NCI-H2081 (cell line): ENCODE measurements at places on chromosomes 16 and 17.

DNA sequence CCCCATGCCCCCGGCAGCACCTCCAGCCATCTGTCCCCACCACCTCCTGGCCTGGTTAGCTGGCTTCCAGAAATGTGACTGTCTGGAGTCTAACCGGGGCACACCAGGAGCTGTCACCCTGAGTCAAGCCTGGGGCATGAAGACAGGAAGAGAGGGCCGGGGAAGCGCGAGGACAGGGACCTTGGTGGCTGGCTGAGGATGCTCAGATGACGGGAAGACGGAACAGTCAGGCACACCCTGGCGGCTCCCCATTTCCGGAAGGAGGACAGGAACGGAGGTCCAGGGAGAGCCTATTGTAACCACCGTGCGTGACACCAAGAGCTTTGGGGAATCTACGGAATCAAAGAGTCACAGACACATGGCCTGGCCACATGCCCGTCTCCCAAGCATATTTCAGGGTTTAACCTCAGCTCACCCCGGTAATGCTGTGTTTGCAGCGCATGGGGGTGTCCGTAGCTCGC lies 51.7 kb downstream of the SDK2 start:
- DNase-seq, result no peak

DNA sequence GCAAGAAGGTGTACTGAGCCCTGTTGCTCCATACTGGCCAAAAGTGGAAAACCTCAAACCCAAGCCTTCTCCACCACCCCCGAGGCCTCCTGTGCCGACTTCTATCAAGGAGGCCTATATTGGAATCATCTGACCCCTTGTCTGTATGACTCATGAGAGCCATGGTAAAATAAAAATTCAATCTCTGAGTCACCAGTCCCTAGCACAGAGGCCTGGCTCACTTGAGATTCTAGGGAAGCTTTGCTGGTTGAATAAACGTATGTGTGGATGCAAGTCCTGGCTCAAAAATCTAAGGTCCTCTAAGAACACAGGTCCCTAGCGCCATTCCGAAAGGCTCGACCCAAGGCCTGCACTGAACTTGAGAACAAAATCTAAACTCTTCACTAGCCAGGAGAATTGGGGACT lies 15.0 kb downstream of the NSMCE1 start:
- no peak for DNase-seq

DNA sequence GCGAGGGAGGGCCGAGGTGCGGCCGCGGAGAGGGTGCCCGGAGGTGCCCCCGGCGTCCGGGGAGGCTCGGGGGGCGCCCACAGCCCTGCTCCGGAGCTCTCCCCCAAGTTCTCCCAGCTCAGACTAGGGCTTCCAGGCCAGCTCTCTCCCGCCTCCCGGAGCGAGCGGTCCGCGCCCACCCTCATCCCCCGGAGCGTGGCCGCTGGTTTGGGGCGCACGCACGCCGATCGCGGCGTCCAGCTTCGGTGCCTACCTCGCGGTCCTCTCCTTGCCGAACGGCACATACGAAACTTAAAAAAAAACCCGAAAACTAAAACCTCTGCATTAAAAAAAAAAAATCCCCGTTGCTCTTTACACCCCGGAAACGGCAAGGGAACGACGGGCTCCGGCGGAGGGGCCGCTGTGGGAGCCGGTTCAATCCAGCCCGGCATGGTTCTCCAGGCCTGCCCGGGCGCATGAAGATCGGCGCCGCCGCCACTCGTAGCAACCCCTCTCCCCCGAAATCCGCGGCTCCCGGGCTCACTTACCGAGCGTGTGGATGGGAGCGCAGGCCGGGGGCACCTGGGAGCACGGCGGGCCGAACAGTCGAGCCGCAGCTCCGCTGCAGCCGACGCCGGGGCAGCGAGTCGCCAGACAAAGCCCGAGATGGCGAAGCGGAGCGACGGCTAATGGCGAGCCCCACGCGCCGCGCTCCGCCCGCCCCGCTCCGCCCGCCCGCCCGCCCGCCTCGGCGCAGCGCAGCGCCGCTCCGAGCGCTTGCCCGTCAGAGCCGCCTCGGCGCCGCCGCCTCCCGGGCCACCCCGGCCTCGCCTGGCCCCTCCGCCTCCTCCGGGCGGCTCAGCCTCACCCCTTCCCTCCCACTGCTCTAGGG lies 973 bp upstream of the UBTF start:
- peak; percentile 67 for DNase-seq

DNA sequence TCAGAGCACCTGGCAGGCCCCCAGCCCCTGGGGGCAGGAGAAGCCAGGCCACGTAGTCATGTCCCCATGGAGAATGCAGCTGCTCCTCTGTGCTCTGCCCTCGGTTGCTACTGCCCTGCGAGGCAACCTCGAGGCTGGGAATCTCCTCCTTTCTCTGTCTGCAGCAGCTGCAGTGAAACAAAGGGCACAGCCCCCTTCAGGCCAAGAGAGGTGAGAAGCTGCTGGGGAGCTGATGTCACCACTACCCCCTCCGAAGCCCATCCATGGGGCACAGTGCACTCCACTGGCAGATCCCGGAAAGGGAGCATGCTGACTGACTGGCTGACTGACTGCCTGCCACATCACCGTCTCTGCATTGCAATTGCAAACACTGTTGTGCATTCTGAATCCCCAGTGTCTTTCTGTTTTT lies 103.7 kb downstream of the GRIN2A start:
- DNase-seq, result no peak

GRCh38 chr16:58495521-58496331 lies 4.2 kb upstream of the NDRG4 start:
- DNase-seq, result no peak

DNA sequence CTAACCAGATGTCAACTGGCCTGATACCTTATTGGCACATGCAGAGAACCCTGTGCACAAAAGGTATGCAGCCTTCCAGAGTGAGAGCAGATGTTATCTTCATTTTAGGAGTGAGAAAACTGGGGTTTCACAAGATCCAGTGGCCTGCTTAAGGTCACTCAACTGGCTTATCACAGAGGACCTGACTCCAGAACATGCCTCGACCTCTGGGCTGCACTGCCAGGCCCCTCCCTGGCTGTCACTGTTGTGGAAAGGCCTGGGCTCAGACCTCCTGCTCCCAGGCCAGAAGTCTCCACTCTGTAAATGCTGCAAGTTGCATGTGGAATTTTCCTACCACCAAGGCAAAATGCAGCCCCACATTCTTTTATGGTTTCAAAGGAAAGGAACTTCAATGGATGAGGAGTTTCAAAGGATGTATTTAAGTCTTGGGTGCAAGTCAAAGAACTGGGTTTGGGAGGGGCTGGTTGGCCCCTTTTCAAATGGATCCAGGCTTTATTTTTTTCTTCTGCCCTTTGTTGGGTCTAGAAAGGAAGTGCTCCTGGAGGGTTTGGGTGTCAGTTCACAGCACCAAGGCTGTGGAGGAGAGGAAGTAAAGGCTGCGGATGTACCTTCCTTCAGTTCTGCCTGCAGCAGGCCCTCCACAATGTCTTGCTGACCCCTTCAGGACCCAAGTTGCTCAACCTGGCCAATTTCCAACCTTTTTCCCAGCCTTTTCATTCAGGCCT lies 30.4 kb upstream of the SMPD3 start:
- DNase-seq, result no peak

GRCh38 chr17:48438516-48439061 lies 8.6 kb upstream of the SKAP1 start:
- DNase-seq, result no peak

- no peak for DNase-seq
These were observed 41.1 kb downstream of the C16orf78 start for GRCh38 chr16:49414671-49415070.

DNA sequence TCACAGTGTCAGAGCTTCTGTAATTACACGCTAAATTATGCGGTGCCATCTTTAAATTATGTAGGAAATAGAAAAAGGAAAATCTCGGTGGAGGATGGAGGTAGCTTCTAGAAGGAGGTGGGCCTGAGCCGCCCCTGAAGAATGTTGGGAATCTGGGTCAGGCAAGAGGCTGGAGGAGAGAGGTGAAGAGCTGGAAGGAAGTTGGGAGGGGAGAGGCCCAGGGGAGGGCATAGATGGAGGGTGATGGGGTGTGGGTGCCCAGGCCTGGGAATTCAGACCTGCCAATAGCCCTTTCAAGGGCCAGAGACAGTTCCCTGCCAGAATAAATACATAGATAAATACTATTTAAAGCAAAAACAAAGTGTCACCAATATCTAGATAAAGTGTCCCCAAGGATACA lies 415.0 kb upstream of the HSBP1 start:
- DNase-seq, result no peak

GRCh38 chr17:72567774-72568173 lies 447.0 kb downstream of the SOX9 start:
- peak; percentile 33 for DNase-seq

GRCh38 chr16:68492543-68493411 lies 44.5 kb upstream of the SMPD3 start:
- DNase-seq, result no peak

GRCh38 chr16:68300734-68301459 lies 9.8 kb downstream of the SLC7A6OS start:
- DNase-seq, result no peak

DNA sequence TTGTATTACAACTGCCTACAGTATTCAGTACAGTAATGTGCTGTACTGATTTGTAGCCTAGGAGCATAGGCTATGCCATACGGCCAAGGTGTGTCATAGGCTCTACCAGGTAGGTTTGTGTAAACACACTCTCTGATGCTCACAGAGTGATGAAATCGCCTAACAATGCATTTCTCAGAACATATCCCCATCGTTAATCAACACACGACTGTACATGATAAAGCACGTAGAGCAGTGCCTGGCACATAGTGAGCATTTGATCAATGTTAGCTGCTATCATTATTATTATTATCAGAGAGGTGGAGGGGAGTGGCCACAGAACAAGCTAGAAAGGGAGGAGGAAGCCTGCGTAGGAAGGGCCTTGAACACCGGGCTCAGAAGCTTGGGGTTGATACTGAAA lies 81.1 kb upstream of the LHX1 start:
- no peak for DNase-seq

- peak; percentile 28 for DNase-seq
These were observed 16.2 kb downstream of the RPH3AL start for GRCh38 chr17:336110-337021.

DNA sequence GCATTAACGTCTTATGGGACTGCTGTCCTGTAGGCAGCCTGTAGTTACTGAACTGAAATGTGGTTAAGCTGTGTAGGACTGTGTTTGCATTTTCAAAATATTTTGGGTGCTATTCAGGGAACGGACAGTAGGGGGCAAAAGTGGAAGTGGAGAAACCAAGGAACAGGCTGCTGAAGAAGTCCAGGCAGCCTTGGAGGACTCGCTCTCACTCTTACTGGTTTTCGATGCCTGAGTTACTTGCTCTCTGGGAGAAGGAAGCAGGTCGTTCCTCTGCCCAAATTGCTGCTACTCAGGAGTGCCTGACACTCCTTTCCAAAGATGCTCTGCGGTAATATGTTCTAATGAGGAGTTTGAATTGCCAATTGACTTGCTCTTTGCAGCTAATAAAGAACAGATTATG lies 64.5 kb upstream of the RBFOX1 start:
- peak; percentile 31 for DNase-seq

DNA sequence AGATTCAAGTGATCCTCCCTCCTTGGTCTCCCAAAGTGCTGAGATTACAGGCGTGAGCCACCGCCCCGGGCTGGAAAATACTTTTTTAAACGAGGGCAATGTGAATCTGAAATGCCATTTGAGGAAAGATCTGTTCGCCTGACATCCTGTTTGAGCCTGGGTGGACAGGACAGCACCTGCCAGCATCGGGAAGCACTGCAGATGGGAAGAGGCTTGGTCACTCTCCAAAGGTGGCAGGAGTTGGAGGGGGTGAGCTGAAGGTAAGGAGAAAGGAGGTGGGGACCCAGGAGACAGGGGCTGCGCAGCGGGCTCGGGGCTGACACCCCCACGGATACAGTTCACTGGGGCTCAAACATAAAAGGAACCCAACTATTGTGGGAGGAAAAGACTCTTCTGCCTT lies 3.9 kb upstream of the BIRC5 start:
- DNase-seq, result no peak

- no peak for DNase-seq
These were observed 328.0 kb downstream of the TMEM114 start for GRCh38 chr16:8262299-8262698.

DNA sequence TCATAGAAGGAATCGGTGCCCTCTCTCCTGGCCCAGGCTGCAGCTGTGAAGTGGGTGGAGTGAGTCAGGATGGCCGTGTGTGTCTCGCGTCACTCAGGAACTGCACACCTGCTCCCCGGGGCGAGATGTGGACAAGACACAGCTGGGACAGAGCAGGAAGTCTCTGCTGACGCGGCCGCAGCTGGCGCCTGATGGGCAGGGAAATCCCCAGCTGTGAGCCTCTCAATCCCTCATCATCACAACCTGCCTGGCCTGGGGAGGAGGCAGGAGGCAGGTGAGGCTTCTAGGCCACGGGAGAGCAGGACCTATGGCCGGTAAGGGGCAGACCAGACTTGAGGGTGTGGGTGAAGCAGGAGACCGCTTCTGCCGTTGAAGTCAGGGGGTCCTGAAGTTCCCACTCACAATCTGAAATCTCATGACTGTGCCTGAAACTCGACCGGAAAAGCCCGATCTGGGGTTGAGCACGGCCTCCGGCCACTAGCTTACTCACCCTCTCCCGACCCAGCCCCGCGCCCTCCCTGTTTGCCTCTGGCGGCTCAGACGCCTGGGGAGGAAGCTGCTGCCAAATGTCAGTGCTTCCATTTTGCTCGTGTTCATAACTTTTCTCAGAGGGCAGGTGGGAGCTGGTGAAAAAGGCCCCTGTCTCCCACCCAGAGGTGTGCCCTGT lies 1.1 kb upstream of the TRPV3 start:
- DNase-seq, result peak; percentile 1

- no peak for DNase-seq
These were observed 6.8 kb downstream of the MAPK8IP3 start for GRCh38 chr16:1712791-1713261.

DNA sequence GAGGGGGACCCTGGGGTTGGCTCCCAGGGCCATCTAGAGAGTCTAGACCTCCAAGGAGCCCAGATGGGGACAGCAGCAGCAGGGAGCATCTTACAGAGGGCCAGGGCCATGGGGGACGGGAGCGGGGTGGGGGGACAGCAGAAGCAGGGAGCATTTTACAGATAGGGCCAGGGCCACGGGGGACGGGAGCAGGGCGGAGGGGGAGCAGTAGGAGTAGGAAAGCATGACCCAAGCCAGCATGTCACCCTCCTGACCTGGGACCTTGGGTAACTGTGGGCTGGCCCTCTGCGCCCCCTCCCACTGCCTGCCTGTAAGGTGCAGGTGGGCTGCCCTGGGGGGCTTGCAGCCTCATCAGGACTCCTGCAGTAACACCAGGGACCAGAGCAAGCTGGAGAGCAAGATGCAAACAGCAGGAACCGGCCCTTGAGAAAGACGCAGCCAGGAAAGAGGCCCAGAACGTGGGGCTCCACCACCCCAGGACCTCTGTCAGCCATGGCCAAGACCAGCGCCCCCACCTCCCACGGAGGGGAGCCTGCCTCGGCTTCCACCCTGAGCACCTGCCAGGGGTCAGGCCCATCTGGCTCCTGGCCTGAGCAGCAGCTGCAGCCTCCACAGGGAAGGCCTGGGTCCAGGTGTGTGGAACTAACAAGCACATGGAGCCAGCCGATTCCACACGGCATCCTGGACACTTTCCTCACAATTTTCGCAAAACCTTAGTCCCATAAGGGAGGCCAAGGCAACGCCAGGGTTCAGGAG lies 2.4 kb downstream of the ZNF598 start:
- DNase-seq, result peak; percentile 24

GRCh38 chr16:28910086-28911031 lies 14.7 kb downstream of the RABEP2 start:
- DNase-seq, result no peak
